ENCODE measurements at places on chromosomes 4 and X. TPM values are rescaled to one million over a fixed set of nuclear protein-coding genes. Genes with fewer than 3 reads are reported as not detected.

XKRX gene
- total RNA-seq = under 0.01 TPM

F9 gene
- total RNA-seq = not detected

ALB gene
- total RNA-seq = not detected

CT45A3 gene
- total RNA-seq = not detected

SPANXA1 gene
- not detected for total RNA-seq

GAGE12J gene
- not detected for total RNA-seq

TMEM35A gene
- total RNA-seq = not detected

ADH1B gene
- 0.62 TPM for total RNA-seq

PNMA6F gene
- not detected for total RNA-seq

CT55 gene
- total RNA-seq = not detected

TMEM156 gene
- total RNA-seq = not detected

FAM184B gene
- 0.67 TPM for total RNA-seq

VCX gene
- not detected for total RNA-seq

HMGN5 gene
- total RNA-seq = 1.4 TPM

SERTM2 gene
- 0.93 TPM for total RNA-seq

TLR2 gene
- 1.5 TPM for total RNA-seq

RAB39B gene
- total RNA-seq = 0.36 TPM

RTL3 gene
- total RNA-seq = not detected

MAGEA1 gene
- not detected for total RNA-seq

CYBB gene
- not detected for total RNA-seq

SEC24D gene
- 25.3 TPM for total RNA-seq

DMP1 gene
- not detected for total RNA-seq

GPR101 gene
- total RNA-seq = not detected

CYP2U1 gene
- 35.8 TPM for total RNA-seq

SPRY1 gene
- 2.4 TPM for total RNA-seq

SPANXC gene
- total RNA-seq = not detected

TENT5D gene
- total RNA-seq = not detected

YIPF7 gene
- not detected for total RNA-seq

RHOH gene
- not detected for total RNA-seq

TSPAN6 gene
- 16.9 TPM for total RNA-seq

EXOC1L gene
- total RNA-seq = 0.62 TPM

ZAR1 gene
- total RNA-seq = not detected

ITGB1BP2 gene
- 1.1 TPM for total RNA-seq

RS1 gene
- total RNA-seq = not detected

GPC3 gene
- 0.15 TPM for total RNA-seq

TRIM2 gene
- 357 TPM for total RNA-seq

MTCP1 gene
- total RNA-seq = 7.6 TPM

PRR32 gene
- not detected for total RNA-seq

HMGB3 gene
- total RNA-seq = 19.4 TPM

POU4F2 gene
- total RNA-seq = not detected

SMR3B gene
- not detected for total RNA-seq

KDR gene
- 0.34 TPM for total RNA-seq

ABCG2 gene
- total RNA-seq = 1.5 TPM

ERVMER34-1 gene
- total RNA-seq = 0.33 TPM

UFSP2 gene
- 58.2 TPM for total RNA-seq

AVPR2 gene
- 0.33 TPM for total RNA-seq

NOP14 gene
- 33.1 TPM for total RNA-seq

SCML1 gene
- 18.5 TPM for total RNA-seq

GPRIN3 gene
- 15.3 TPM for total RNA-seq

CSN1S1 gene
- total RNA-seq = not detected

ATP8A1 gene
- total RNA-seq = 0.33 TPM

TNIP3 gene
- 0.69 TPM for total RNA-seq

GAB1 gene
- 24.1 TPM for total RNA-seq

PCDH7 gene
- 16.3 TPM for total RNA-seq

EDA2R gene
- 4.0 TPM for total RNA-seq

TMPRSS11D gene
- total RNA-seq = not detected
